ACHN (cell line): ENCODE measurements at places on chromosomes 12 and 14.

- DNase-seq: no peak
Measured at GRCh38 chr12:52229836-52230343, 3.2 kb upstream of the KRT7 start.

DNA sequence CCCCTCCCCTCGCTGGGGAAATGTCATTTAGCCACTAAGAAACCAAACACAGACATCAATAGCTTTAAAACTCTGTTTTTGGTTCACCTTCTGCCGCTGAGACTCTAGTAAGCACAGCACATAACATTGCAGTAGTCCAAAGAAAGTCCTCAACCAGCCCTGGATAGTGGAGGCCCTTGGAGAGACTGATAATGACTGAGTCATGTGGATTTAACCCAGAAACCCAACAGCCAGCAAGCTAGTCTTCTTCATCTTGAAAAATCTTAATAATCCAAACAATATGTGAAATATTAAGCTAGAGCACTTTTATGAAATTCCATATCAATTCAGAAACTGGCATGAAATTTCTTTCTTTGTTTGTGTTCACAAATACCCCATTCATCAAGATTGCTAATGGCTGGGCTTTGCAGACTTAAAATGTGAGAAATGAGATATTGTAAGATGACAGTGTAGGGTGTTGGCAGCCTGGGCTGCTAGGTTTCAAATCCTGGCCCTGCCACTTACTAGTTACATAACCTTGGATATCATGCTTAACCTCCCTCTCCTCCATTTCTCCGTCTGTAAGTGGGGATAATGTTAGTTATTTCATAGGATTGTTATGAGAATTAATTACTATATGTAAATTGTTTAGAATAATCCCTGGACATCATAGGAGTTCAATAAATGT lies 40.1 kb downstream of the RERG start:
- no peak for DNase-seq

GRCh38 chr12:85829391-85829790 lies 6.8 kb downstream of the RASSF9 start:
- no peak for DNase-seq

- DNase-seq: no peak
Measured at GRCh38 chr12:121781998-121782979, 11.2 kb downstream of the RHOF start.

DNA sequence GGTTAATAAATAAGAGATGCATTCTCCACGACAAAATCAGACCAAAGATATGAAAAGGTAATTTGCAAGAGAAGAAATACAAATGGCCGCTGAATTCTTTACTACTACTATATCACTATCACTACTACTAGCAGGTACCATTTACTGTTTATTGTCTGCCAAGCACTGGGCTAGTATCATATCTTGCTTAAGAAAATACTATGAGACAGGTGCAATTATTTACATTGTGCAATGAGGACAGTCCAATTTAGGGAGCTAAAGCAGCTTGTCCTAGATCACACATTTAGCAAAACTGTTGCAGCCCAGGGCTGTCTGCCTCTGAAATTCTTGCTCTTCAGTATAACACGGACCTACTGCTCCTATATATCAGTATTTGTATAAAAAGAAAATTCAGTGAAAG lies 52.8 kb downstream of the CRADD start:
- no peak for DNase-seq

DNA sequence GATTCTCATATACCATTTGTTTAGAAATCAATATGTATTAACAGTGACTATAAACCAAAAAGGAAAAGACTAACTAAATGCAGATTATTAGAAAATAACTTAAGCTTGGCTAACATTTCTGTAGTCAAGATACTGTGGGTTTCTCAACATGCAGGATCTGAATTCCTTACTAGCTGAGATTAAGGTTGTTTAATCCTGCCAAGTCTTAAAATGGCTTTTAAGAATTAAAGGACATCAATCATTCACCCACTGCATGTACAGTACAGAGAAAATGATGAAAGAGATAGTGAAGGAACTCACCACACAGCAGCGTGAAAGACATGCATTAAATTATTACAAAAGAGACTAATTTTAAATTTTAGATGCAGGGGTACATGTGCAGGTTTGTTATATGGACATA lies 3.8 kb downstream of the ACSS3 start:
- no peak for DNase-seq

DNA sequence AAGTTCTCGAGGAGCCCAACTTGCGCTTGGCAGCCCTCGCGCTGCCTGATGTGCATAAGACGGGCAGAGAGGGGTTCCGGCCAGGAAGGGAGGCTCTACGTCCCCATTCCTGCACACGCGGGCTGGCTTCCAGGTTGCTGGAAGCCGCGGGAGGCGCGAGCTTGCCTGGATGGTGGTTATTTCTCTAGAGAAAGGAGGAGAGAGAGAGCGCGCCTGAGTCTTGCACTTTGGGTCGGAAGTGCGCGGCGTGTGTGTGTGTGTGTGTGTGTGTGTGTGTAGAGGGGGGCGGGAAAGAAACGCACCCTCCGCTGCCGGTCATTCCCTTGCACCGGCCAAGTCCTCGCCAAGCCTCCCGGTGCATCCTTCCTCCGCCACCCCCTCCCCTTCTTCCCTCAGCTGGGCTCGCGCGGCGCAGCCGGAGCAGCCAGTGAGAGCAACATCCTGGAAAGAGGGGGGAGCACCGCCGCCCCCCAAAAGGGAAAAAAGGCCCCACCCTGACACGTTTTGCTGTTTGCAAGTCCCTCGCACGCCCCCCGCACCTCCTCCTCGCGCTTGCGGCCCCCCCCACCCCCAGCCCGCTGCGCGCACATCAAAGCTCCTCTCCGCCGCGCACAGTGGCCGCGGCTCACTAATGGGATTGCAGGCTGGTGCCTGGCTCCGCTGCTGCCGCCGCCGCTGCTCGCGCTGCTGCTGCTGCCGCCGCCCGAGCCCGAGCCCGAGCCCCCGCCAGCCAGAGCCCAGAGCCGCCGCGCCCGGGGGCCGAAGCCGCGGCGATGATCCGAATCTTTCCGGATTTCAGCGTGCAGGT lies 4.4 kb upstream of the NPAS3 start:
- DNase-seq: no peak

GRCh38 chr14:51603495-51603894 lies 48.2 kb upstream of the FRMD6 start:
- DNase-seq: no peak

DNA sequence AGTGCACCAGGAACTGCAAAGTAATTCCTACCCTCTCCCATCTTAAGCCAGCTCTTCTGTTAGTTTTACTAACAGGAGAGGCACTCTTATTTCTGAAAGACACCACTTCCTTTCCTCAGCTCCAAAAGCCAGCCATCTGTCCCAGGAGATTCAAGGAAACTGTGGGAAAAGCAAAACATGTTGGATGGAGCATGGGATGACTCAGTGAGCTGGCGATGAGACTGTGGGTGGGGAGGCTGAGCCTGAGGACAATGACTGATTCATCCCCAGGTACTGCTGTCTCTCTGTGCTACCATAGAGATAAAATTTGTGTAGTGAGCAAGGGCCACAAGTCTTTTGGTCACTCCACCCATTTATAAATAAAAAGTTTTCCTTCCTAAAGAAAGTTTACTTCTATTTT lies 141.4 kb downstream of the MYRFL start:
- no peak for DNase-seq

DNA sequence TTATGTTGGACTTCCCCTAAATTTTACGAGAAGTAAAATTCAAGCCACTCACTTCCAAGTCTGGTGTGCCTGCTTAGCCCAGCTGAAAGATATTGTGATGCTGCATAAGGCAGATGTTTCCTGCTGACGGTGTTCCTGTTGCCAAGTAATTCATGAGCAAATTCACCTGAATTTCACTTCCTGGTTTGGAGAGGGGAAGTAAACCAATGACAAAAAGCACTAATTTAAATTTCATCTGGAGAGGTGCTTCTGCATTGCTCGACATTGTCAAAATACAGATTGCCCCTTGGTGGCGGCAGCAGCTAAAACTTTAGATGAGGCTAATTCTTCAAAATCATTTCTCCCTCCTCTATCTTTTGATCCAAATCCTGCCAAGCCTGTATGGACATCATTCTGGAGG lies 281.1 kb downstream of the AACS start:
- no peak for DNase-seq

DNA sequence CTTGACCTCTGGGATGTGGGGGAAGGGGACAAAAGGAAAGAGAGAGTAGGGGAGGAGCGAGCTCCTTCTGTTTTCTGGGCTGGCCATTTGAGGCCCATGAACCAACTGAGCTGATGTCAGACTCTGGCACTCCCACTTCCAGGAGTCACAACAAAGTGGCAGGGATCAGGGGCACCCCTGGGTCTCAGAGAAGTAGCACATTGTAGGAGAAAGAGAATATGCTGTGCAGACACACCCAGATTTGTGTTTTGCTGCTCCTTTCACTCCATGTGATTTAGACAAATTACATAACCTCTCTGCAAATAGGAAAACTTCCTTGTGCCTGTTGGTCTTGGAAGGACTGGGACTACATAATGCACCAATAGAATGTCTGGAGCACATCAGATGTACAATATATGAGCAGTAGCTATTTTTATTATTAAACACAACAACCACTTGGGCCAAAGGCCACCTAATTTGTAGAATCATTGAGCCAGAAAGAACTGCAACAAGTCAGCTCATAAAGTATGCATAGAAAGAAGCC lies 265.5 kb downstream of the ZFP36L1 start:
- no peak for DNase-seq

DNA sequence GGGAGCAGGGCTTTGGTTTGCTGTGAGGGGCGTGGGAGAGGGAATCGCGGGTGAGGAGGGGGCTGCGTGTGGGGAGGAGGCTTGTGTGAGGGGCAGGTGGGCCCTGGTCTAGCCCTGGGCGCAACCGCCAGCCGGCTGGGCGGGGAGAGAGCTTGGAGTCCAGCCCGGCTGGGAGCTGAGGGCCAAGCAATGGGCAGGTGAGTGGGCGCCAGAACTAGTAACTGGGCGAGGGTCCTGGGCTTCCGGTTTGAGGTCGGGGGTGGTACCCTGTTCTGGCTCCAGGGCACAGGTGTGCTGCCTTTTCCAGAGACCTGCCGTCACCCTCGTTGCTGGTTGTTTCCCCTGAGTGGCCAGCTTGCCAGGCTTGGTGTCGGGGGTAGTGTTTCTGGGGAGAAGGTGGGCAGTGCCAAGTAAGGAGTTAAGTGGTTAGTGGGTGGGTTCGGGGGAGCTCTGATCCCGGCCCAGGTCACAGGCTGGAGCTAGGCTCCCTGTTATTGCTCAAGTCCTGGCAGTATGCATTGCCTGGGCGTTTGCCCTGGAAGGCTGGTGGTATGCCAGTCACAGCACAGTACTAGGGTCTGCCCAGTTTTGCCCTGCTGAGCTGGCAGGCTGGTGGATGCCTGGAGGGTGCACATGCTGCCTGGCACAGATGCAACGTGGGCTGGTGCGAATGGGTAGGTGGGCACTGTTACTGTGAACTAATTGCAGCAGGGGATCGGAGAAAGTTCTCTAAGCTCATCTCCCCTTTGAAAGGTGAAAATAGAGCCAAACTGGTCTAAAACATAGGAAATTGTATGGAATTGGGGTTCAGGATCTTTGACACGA lies 683 bp downstream of the CIPC start:
- DNase-seq: peak; percentile 15

DNA sequence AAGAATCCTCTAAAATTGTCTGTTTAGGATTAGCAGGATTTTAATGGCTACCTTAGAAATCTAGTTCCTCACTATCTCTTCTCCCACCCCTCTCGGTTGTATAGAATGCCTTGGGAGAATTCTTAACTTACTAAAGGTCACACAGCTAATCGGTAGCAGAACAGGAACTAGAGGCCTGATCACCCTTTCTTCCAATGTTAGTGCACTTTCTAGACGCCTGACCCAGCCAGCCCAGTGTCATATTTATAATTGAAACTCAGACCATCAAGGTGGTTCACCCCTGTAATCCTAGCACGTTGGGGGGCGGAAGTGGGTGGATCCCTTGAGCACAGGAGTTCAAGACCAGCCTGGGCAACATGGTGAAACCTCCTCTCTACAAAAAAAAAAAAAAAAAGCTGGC lies 1.7 kb downstream of the TIGAR start:
- DNase-seq: no peak

- no peak for DNase-seq
Measured at GRCh38 chr14:29705801-29706200, 221.8 kb downstream of the PRKD1 start.

DNA sequence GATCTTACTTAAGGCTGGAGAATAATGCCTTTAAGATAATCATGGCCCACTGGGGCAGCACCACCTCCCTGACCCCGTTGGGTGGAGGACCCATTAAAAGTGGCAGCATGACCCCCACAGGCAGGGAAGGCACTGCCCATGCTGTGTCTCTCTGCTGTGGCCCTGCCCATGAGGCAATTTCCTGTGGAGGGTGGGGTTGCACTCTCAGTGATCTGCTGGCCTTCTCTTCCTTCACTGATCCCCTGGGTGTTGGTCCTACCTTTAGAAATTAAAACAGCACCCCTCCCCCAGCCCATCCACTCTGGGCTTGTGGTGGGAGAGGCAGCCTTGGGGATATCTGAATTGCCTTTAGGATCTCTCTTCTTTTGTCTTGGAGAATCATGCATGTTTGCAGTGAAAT lies 17.3 kb downstream of the KLRK1 start:
- no peak for DNase-seq

GRCh38 chr12:4824380-4824779 lies 85.3 kb upstream of the KCNA1 start:
- peak; percentile 89 for DNase-seq

- no peak for DNase-seq
Measured at GRCh38 chr12:70928071-70928470, 7.5 kb upstream of the PTPRR start.

DNA sequence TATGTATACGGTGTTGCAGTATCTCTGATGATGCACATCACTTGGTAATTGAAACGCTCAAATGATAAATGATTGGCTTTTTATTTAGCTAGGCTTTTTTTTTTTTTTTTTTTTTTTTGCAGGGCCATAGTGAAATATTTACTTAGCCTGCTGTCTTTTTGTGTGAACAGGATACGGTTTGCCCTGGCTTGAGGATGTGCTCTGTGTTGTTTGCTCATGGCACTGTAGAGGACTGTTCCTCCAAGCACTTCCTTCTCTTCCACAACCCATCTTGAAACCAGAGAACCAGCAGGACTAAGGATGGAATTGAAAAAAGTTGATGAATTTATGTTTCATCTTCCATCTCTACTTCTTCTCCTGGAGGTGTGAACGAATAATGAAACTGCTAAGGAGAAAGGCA lies 15.5 kb upstream of the SSPN start:
- DNase-seq: no peak

GRCh38 chr14:102606296-102606695 lies 13.8 kb downstream of the RCOR1 start:
- DNase-seq: no peak

DNA sequence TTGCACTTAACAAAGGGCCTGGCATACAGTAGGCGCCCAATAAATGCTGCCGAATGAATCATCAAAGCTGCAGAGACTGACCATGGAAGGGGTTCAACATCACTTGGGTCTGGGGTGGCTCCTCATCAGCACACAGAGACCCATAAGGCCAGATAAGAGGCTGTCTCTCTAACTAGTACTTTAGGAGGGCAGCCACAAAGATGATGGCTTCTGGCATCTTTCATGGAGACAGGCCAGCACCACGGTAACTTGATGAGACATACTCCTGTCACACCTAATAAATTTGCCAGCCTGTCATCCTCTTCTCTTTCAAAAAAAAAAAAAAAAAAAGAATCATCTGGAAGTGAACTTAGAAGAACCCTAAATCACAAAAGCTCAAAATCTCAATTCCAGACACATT lies 3.4 kb downstream of the PRIMA1 start:
- no peak for DNase-seq
